ENCODE measurements at places on chromosomes 6 and 20.

GRCh38 chr6:39377539-39377950 is 55.0 kb upstream of the KCNK16 start:
- DNase-seq = peak; percentile 68

GRCh38 chr20:51271931-51272330 is 249.0 kb upstream of the KCNG1 start:
- DNase-seq = no peak

- DNase-seq = no peak
These were observed 13.5 kb downstream of the DYNLT1 start for GRCh38 chr6:158630938-158631616.

DNA sequence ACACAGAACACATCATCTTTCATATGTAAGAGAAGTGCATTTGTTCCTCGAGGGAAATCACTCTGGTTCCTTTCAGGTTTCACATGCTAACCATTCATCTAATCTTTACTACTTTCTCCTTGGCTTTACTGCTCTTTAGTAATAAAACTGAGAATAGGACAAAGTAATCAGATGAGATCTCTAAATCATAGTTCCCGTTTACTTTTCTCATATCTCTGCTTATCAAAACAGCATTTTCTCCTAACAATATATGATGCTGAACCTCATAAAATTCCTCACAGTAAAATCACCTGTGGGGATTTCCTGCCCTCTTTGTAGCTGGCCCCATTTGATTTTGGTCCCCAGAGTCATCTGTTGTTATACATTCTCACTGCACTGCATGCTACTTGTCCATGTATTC is 100.2 kb downstream of the RALGAPA2 start:
- no peak for DNase-seq

- DNase-seq = no peak
These were observed 74.7 kb upstream of the TNFAIP3 start for GRCh38 chr6:137792160-137793033.

- peak; percentile 36 for DNase-seq
These were observed 1.2 kb downstream of the TCFL5 start for GRCh38 chr20:62860391-62860923.
